Posterior vena cava (tissue), 2 donors: ENCODE measurements at places on chromosomes 12 and 14. TPM values are rescaled to one million over a fixed set of nuclear protein-coding genes. Genes with fewer than 3 reads are reported as not detected.
A peak's percentile ranks its signal among the peaks of the same experiment; 100 is the strongest.

DNA sequence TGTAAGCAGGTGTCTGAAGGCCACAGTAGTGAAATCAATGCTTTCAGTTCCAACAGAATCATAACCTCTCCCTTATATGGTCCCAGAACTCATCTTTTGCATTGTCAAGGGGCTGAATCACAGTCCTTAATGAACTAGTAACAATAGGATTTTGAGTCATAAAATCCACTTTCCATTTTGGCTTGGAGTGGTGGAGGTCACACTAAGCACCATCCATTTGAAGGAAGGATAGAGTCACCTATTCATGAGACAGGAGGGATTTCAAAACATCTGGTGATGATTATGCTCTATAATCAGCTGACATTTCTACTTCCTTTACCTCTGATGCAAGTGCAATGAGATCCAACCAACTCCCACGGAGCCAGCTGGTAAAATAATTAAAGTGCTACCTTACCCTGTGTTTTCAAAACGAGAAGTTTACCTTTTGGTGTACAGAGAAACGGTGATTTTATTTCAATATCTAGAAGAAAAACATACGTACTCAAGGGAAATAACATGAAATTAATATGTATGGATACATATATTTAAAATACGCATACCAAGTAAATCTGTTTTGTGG lies 59.1 kb downstream of the TMEM132D start:
- no peak for DNase-seq

GRCh38 chr14:105075379-105076295 lies 10.4 kb upstream of the GPR132 start:
- peak; percentile 91 for DNase-seq

HOXC4 gene
- total RNA-seq = 17.1 TPM

ZC3H10 gene
- 8.0 TPM for total RNA-seq

- DNase-seq = no peak
Measured at GRCh38 chr12:124326871-124327270, 32.0 kb downstream of the RFLNA start.

- DNase-seq = no peak
Measured at GRCh38 chr14:71665157-71665556, 267.1 kb upstream of the RGS6 start.

DNA sequence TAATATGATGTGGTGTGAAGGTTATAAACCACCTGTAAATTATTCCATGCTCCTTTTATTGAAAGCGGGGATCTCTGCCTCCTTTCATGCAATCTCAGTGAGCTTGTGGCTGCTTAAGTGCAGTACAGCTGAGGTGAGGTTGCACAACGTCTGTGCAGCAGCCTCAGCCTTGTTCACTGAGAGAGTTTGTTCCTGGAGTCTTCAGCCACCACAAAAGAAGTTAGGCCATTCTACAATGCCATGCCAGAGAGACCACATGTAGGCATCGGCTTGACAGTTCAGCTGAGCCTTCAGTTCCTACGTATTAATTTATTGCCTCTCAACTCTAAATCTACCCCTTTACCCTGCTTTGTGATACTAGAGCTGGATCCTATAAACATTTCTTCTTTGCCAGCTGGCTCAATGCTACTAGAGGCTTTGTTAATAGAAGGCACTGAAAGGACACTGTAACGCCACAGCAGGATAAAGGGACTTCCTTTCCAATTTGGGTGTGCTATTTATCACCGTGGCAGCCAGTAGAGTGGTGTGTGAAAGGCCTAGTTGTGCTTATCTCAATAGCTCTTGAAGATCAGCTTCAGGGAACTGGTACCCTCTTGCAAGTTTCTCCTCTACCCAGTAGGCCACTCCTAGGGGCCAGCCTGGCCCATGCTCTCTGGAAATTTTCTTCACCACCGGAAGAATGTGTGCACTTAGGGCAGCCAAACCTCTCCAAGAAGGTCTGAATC lies 337.7 kb downstream of the IPO8 start:
- DNase-seq = no peak

DNA sequence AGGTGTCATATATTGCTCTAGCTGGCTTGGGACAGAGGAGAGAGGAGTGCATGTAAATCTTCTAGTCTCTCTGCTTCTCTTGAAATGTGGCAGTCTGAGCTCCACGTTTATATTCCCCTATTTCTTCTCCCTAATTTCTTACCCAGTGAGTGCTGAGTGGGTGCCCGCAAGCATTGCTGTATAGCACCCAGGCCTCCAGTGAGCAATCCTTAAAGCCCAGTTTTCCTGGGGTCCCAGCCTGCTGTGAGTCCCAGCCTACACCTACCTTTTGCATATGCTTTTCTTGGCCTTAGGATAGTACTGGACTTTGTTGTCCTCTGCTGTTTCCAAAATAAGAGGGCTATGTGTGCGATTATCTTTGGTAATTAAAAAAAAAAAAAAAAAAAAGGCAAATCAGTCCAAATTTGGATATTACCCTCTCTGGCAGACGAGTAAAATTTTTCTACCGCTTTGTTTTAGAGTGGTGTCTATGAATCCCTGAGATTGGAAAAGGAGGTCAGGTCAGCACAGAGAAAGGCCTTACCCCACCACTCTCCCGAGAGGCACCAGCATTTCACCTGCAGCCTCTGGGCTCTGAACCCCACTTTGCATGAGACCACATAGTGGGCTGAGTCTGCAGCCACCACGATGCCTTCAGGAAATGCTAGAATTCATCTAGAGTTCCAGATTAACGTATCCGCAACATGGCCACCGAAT lies 1.1 kb downstream of the MGST1 start:
- no peak for DNase-seq

GRCh38 chr12:34376133-34376799 lies 354.0 kb downstream of the ALG10 start:
- DNase-seq = no peak

- no peak for DNase-seq
Measured at GRCh38 chr14:36751106-36751505, 89.4 kb downstream of the PAX9 start.

GRCh38 chr12:19597167-19598026 lies 158.1 kb downstream of the AEBP2 start:
- DNase-seq = no peak

DNA sequence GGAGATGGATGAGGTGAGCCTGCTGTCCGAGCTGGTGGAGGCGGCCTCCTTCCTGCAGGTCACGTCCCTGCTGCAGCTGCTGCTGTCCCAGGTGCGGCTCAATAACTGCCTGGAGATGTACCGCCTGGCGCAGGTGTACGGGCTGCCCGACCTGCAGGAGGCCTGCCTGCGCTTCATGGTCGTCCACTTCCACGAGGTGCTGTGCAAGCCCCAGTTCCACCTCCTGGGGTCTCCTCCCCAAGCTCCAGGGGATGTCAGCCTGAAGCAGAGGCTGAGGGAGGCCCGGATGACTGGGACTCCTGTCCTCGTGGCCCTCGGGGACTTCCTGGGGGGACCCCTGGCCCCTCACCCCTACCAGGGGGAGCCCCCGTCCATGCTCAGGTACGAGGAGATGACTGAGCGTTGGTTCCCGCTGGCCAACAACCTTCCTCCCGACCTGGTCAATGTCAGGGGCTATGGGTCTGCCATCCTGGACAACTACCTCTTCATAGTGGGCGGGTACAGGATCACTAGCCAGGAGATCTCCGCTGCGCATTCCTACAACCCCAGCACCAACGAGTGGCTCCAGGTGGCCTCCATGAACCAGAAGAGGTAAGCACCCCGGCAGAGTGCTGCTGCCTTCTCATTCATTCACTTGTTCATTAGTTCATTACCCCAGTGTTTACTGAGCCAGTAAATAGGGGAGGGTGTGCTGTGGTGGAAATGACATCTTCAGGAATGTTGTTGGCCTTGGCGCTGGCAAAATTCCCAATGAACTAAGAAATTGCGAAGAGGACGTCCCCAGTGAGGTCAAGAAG lies 774 bp upstream of the MANSC4 start:
- no peak for DNase-seq

FAM186B gene
- total RNA-seq = not detected

BCL11B gene
- 1.5 TPM for total RNA-seq

SLCO1A2 gene
- total RNA-seq = not detected

- no peak for DNase-seq
Measured at GRCh38 chr12:102903337-102904007, 13.6 kb downstream of the PAH start.

IKZF4 gene
- 5.6 TPM for total RNA-seq

GRCh38 chr14:68244262-68244980 lies 424.8 kb downstream of the RAD51B start:
- no peak for DNase-seq

- DNase-seq = no peak
Measured at GRCh38 chr12:54993181-54993835, 8.7 kb upstream of the TESPA1 start.

BDKRB1 gene
- total RNA-seq = 0.56 TPM

GRCh38 chr12:43899574-43899973 lies 63.7 kb downstream of the TMEM117 start:
- no peak for DNase-seq

DNA sequence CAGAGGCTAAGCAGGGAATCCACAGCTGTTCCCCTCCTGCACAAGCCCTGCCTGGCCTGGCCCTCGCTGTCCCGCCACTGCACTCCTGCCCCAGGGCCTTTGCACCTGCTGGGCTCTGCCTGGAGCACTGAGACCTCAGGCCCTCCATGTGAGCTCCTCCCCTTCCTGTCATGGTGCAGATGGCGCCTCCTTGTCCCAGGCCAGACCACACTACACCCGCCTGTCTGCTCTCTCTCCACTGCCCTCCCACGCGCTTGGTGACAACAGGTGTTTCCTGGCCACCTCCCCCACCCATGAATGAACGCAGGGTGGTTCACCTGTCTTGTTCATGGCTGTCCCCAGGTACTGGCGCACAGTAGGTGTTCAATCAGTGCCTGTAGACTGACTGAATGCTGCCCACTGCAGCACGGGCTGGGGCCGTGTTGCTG lies 82.9 kb downstream of the NCOR2 start:
- DNase-seq = no peak

GRCh38 chr12:65685514-65685913 lies 138.8 kb upstream of the HMGA2 start:
- no peak for DNase-seq

DNA sequence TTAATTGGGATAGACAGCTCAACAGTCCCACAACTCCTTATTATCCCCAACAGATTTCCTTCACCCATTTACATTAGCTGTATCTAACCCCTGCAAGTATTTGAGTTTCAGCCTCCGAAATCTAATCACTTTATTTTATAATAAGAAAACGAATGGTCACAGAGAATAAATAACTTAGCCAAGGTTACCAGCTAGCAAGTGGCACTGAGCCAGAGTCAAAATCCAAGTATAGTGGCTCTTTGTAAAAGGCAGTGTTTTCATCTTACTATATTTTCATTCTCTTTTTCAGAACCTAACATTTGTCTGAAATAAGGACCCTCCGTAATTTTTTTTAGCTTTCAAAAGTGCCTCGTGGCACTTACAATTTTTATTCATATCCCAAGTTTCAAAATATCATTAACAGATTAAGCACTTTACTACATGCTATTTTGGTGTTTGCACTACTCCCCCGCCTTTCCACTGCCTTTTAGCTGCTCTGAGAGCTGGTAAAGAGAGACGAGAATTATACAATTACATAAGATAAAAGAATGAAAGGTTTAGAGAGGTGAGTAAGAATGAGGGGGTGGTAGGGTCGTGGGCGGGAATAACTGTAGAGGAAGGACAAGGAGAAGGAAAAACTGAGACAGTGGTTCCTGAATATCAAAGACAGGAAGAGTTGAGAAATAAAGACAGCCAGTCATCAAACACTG lies 3.7 kb upstream of the USP15 start:
- DNase-seq = no peak

DNA sequence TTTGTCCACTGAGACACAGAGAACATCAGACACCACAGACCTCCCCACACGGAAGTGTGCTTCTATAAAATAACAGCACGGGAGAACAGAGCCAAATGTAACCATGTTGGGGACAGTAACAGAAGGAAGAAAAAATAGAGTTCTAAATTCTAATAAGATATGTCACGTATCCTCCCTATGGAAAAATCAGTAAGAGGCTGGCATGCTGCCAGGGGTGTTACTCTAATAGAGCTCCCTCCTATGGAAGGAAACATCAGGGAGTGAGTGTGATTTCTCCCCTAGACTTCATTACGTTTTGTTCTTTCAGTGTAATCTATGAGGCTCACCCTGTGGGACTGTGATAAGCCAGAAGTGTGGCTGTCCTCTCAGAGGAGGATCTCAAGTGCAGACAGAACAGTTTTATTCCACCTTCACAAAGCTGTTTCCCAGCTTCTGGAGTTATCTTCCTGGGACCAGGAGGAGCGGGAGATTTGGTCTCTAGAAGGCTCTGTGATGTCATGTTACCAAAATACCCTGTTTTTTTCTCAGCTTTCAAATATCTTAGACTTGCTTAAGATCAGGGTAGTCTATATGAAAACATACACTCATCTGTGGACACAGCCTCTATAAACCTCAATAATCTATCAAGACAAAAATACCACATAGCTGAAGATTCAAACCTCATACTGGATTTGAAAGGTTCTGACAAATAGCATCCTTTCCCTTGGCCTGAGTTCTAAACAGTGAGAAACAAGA lies 69.3 kb downstream of the ZFC3H1 start:
- DNase-seq = no peak

- DNase-seq = no peak
Measured at GRCh38 chr12:110111476-110112334, 12.5 kb upstream of the IFT81 start.

- DNase-seq = no peak
Measured at GRCh38 chr14:50920482-50921230, 23.6 kb downstream of the PYGL start.

- DNase-seq = no peak
Measured at GRCh38 chr12:66189486-66189843, 451 bp downstream of the IRAK3 start.

- no peak for DNase-seq
Measured at GRCh38 chr12:58378028-58378427, 436.7 kb downstream of the ATP23 start.

GRCh38 chr12:11635341-11635740 lies 14.1 kb upstream of the ETV6 start:
- DNase-seq = no peak

MYRFL gene
- total RNA-seq = not detected

DNA sequence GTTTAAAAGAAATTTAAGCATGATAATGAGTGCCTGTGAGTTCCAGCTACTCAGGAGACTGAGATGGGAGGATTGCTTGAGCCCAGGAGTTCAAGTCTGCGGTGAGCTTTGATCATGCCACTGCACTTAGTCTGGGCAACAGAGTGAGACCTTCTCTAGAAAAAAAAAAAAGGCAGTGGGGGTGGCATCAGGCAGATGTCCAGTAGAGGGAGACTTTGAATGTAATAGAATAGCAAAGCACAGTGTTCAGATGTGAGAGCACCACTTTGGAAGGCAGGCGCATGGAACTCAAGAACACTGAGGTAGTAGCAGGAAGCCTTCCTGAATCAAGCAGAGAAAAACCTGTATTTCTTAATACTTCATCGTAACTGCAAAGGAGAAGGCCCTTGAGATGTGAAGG lies 394.5 kb upstream of the GARIN6 start:
- no peak for DNase-seq

GRCh38 chr12:45227316-45228067 lies 11.6 kb downstream of the ANO6 start:
- no peak for DNase-seq

DNA sequence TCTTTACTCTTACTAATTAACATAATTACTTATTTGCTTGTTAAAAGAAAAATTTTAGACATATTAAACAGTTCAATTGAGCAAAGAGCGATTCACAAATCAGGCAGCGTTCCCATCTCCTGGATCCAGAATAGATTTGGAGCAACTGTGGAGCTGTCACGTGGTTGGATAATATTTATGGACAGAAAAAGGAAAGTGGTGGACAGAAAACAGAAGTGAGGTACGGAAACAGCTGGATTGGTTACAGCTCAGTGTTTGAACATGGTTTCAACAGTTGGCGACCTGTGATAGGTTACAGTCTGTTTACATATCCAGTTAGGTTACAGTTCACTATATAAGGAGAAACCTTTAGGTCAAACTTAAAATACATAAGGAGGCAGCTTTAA lies 19.7 kb upstream of the FAM234B start:
- no peak for DNase-seq
